ENCODE measurements at places on chromosomes 1 and 21.

DNA sequence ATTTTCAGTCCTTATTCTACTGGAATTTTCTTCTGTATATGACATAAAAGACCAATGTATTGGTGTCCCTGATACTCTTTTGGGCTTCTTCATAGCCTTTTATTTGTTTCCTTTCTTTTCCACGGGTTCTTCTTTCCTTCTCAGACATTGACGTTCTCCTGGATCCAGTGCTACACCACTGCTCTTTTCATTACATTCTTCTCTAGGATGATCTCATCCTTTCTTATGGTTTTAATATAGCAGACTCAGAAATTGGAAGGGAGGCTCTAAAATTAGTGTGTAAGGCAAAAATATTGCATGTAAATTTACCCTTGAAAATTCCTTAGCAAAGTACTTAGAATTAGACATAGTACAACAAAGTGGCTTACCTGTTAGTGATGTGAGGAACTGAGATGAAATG lies 65.3 kb downstream of the SELENOF start:
- no peak for DNase-seq

- peak; percentile 34 for DNase-seq
Measured at GRCh38 chr1:203172184-203173010, 3.2 kb downstream of the MYBPH start.

DNA sequence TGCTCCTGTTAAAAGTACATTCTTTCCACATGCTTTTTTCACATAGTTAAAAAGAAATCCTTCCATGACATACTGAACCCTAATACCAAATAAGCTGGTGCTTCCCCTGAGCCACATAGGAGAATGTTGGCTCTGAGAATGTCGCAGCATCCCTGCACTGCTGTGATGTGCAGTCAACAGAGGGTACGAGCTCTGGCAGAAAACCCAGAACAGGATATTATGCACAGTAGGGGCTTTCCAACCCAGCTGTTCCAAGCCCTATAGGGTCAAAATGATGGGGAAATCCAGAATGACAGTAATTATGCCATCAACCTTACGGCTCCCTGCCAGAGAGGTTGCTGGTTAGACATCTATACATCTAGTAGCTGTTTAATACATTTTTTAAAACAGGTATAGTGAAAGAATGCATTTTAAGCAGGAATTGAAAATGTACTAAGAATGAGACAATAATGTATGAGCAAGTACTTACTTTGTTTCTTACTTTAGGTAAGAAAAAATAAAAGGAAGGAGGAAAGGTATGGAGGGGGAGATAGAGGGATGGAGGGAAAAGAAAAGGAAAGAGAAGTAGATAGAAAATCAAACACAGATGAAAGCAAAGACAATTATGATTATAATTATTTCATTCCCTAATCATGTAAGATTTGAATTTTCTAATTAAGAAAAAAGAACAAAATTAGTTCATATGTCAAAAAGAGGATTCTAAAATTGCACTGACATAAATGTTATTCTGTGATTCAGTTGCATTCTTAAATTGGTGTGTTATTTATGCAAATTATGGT lies 126.0 kb downstream of the NR5A2 start:
- DNase-seq, result no peak

GRCh38 chr1:99969260-99969728 lies 502 bp upstream of the SLC35A3 start:
- DNase-seq, result no peak

GRCh38 chr1:41802532-41803501 lies 115.9 kb downstream of the HIVEP3 start:
- DNase-seq, result no peak

- DNase-seq, result no peak
Measured at GRCh38 chr21:33984021-33984481, 68.4 kb upstream of the ATP5PO start.

DNA sequence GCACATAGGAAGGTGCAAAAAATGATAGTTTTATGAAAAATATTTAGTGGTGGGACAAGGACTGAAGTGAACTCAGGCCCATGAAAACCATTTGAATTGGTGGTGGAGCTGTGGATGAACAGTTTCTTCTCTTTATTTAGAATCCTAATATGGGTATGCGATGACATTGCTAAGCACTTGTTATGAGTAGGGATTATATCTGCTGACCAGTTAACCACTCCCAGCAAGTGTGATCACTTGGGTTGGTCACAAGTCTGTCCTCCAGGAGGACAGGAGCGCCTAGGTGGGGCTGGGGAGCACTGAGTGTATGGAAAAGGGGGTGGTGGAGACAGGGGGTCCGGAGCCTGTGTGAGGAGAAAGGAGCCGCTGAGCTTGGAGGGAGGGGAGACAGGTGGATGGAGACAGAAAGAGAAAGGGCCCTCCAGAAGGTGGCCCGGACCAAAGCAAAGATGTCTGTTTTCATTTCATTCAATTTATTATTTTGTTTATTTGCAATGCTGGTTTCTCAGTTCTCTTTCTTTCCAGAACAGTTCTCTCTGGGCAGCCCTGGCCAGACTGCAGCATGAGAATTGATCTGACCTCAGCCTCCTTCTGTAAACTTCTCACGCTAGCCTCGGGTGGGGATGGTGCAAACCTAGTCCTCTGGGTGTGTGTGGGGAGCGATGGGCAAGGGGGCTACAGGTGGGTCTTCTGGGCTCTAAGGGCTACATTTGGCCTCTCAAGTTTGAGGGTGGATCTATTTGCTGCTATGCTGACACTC lies 9.9 kb upstream of the ZSCAN20 start:
- no peak for DNase-seq

All from NCI-H187 (cell line).